ENCODE measurements at places on chromosomes 11 and 22.

- DNase-seq, result no peak
Measured at GRCh38 chr11:30567120-30567519, 19.0 kb downstream of the MPPED2 start.

DNA sequence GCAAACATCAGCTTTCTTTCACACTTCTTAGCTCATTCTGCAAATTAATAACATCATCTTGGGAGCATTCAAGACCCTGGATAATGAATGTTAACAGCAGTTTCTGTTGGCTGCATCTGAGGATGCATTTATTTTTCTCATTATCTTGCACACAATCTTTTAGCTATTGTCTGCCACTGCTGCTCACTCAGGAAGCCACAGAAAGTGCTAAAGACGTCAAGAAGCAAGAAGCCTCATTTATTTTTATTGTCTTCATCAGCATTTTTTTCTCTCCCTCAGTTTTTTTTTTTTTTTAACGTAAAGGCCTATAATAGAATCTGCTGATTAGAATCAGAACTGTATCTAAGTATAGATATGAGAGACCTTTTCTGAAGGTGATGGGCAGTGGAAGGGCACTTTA lies 1339.4 kb downstream of the FAM181B start:
- no peak for DNase-seq

GRCh38 chr11:104679258-104679657 lies 219.0 kb downstream of the CASP12 start:
- no peak for DNase-seq

- DNase-seq, result no peak
Measured at GRCh38 chr11:38252620-38253019, 1654.6 kb upstream of the RAG2 start.

- no peak for DNase-seq
Measured at GRCh38 chr22:46354176-46354992, 18.9 kb downstream of the TRMU start.

GRCh38 chr22:17493419-17493981 lies 69.8 kb upstream of the SLC25A18 start:
- no peak for DNase-seq

- no peak for DNase-seq
Measured at GRCh38 chr22:43392385-43392989, 19.3 kb upstream of the MPPED1 start.

DNA sequence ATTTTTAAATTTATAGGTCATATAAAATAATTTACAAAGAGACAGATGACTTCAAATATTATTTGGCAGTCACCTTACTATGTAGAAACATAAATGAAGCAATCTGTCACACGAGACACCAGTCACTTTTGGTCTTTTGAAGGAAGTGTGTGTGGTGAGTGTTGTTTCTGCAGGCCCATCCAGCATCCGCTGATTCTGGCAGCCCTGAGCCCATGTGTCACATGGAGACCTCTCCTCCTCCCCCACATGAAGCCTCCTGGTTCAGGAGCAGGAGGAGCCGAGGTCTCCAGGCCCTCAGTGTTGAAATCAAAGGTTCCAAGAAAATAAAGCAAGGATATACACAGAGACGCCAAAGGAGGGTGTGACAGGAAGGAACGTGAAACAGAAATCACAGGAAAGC lies 60.1 kb downstream of the ARFGAP3 start:
- DNase-seq, result no peak

GRCh38 chr11:117840881-117841550 lies 16.5 kb upstream of the FXYD2 start:
- DNase-seq, result no peak

DNA sequence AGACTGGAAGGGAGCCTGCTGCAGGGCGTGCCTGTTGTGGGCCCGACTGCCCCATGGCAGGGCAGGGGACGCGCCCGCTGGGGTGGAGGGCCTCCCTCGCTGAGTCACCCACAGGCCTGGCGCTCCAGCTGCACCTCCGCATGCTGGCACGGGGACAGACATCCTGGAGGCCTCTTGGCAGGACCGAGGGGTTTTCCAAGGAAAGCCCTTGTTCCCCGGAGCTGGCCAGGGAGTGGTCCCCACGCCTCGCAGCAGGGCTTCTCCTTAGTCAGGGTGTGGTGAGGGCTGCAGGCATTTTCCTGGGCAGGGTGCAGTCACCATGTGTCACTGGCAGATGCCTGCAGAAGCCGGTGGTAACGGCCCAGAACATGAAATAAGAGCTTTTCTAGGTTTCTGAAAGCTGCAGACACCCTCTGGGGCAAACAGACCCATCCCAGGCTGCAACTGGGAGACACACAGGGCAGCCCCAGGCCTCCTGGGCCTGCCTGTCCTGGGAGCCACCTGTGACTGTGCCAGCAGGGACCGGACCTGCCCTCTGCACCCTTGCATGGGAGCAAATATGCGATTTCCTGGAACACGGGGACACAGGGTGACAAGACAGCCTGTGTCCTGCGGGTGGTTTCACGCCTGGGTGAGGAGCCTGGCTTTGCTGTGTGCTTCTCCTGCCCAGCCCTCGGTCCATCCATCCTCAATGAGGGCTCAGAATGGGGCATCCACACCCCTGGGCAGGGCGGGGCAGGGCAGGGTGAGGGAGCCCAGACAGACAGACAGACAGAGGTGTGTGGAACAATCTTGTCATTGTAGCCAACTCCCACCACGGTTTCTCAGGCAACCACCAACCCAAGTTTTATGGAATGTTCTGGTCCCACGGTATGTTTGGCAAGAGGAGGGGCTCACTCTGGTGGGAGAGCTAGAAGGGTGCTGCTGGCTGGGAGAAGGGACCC lies 43.2 kb upstream of the FADD start:
- no peak for DNase-seq
